NK-92 treated with Interleukin-12 subunit alpha and Interleukin-12 subunit beta, amount 100 ng/mL, for 24 hours (cell line): ENCODE measurements at places on chromosomes 16 and 17.

DNA sequence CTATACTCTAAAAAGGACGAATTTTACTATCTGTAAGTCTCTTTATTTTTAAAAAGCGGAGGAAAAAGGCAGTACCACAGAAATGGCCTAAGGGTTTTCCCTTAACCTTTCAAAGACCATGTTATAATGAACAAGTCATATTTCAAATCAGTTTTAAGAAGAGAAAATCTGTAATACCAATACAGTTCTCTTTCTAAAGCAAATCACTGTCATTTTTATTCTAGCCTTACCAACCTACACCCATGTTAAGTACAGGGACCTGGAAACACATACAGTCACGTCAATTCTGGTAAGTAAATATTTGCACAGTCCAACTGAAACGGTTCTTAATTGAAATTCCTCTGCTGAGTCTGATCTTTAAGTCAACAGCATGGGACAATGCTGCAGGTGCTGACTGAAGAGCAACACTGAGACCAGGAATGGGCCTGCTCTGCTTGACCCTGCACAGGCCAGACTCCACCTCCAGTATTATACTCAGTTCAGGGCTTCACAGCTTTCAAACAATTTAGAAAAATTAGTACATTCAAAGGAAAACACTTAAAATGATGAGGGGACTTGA, 20.2 kb downstream of the MBTPS1 start:
- DNase-seq: no peak

DNA sequence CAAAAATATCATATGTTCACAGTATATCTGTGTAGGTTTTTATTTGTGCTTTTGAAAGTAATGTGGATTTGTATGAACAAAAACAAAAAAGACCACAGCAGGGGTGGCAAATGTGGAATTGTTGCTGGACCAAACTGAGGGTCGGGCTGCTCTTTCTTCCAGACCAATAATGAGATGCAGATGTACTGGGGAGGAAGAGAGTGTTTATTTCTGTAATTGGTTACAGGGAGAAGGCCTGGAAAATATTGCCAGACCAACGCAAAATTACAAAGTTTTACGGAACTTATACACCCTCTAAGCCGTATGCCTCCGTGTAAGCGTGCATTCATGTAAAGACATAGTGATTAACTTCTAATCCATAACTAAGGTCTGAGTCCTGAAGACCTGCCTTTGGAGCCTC, 353.9 kb upstream of the C16orf82 start:
- no peak for DNase-seq

GRCh38 chr17:52885882-52886281, 727.4 kb upstream of the CA10 start:
- DNase-seq: no peak

- no peak for DNase-seq
Measured at GRCh38 chr16:48350736-48351135, 34.5 kb downstream of the SIAH1 start.

DNA sequence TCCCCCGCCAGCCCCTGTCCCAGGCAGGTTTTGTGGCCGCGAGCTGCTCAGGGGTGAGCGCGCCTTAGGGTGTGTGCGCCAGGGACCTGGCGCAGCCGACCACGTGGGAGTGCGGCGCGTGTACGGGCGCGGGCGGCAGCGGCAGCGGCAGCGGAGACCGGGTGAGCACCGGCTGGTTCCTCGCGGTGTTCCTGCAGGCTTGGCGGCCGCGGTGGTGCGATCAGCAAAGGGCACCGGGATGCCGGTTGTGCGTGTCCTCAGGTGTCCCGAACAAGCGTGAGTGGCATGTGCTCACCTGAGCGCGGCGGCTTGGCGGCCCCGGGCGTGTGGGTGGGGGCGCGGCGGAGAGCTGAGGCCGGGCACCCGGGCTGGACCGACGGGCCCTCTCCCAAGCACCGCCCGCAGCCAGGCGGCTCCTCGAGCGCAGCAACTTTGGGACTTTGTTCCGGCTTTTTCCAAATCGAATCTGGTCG, 381 bp upstream of the HSD11B2 start:
- DNase-seq: no peak
